ENCODE measurements at places on chromosomes 4 and X.

GRCh38 chr4:10715696-10716095, 31.1 kb upstream of the CLNK start:
- DNase-seq, result no peak

DNA sequence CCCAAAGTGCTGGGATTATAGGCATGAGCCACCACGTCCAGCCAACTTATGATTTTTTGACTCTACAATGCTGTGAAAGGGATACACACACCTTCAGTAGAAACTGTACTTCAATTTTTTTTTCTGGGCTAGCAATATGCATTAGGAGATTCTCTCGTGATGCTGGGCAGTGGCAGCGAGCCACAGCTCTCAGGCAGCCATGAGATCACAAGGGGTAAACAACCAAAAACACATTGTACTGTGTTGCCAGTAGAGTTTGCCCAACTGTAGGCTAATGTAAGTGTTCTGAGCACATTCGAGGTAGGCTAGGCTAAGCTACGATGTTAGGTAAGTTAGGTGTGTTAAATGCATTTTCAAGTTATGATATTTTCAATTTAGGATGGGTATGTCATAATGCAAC, 25.7 kb downstream of the RAB33A start:
- DNase-seq, result no peak

DNA sequence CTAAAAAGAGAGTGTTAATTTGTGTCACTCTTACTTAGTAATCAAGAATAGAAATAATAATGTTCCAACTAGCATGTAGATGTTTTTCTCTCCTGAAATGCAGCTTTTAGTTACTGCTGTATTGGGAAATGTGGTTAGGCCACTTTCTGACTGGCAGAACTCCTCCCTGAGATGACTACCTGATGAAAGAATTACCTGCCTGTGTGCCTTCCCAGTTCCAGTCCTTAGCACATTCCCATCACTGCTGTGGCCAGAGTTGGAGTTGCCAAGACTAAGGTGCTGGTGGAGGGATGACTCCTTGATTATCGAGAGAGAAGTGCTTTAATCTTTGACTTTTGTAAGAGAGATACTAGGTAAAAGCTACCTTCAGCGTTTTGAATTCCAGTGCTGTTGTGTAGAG, 9.5 kb downstream of the GAB1 start:
- no peak for DNase-seq

DNA sequence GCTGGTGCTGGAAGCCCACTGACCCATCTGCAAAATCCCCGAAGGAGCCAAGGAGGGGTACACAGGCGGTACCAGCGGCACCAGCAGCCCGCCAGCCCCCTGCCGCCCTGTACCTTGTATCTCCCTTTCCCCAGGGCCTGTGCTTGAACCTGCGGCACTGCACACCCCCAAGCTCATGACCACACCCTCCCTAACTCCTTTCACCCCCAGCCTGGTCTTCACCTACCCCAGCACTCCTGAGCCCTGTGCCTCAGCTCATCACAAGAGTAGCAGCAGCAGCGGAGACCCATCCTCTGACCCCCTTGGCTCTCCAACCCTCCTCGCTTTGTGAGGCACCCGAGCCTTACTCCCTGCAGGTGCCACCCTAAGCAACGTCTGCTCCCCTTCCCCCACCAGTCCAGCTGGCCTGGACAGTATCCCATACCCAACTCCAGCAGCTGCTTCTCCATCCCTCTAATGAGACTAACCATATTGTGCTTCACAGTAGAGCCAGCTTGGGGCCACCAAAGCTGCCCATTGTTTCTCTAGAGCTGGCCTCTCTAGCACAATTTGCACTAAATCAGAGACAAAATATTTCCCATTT, 94.9 kb downstream of the LARP1B start:
- no peak for DNase-seq

- no peak for DNase-seq
Observed at GRCh38 chrX:129523079-129523911, at the start of gene SMARCA1. Gene SMARCA1 (minus strand): TSS chrX:129523490. CDS start chrX:129523370, 120 bp downstream.

GRCh38 chr4:74414149-74414809, 30.7 kb upstream of the AREG start:
- no peak for DNase-seq

DNA sequence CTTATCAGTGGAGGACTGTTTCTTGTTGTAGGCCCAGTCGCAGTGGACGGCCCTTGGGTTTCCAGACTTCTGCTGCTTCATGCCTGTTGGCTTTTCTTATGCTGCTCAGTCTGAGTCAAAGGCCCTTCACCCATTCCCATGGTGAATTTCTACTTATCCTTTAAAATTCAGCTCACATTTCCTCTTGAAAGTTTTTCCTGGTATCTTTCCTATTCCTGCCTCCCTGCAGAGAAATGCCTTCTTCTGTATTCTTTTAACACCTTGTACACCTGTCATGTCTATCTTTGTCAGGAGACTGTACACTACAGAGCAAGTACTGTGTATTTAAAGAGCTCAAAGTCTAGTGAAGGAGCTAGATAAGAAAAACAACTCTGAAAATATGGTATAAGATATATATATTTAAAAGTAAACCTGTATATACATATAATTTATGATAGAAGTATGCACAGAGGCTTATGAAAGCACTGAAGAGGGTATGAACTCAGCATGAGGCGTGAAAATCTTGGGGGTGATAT, 22.0 kb downstream of the NPNT start:
- no peak for DNase-seq

DNA sequence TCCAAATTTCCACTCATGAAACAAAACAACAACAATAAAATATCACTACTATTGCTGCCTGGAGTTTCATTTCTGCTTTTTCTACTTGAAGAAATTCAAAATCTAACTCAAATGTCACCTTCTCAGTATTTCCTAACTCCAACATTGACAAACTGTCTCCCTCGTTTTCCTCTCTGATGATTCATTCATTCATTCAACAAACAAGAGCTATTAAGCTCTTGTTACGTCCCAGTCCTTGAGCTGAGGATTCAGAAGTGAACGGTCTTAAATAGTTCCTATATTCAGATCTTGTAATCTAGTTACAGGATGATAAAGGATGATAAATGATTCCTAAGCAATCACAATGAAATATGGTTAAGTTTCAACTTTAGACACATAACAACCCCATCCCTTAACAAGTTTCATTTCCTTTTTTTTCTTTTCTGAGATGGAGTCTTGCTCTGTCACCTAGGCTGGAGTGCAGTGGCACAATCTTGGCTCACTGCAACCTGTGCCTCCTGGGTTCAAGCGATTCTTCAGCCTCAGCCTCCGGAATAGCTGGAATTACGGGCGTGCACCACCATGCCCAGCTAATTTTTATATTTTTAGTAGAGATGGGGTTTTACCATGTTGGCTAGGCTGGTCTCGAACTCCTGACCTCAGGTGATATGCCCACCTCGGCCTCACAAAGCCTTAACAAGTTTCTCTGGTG, 1.7 kb downstream of the SLC9B2 start:
- DNase-seq, result no peak

GRCh38 chr4:99207911-99208718, 10.9 kb downstream of the ADH6 start:
- no peak for DNase-seq

- DNase-seq, result no peak
Observed at GRCh38 chr4:74159143-74159709, 1.3 kb downstream of the MTHFD2L start.

- no peak for DNase-seq
Observed at GRCh38 chrX:68831405-68832100, 2.7 kb downstream of the EFNB1 start.

DNA sequence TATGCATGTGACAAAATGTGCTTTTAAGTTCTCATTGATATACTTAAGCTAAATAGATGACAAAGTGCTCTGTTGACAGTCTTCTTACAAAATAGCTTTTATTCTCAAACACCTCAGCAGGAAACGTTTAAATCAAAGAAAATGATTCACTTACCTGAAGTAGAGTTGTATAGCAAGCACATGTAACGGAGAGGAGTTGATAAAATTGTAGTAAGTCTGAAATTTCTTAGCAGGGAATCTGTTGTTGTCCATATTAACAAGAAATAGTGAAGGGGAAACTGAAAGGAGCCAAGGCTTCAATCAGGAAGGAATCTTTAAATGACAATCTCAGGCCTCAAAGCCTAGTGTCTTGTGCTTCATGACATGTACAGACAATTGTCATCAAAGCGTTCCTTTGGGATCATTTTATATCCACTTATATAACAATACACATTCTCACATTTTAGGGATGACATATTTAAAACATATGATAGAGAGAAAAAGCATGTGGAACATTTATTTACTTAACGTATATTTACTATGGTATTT, 2010.2 kb upstream of the IGFBP7 start:
- DNase-seq, result no peak

- DNase-seq, result no peak
Observed at GRCh38 chr4:188266386-188266785, 127.1 kb downstream of the TRIML1 start.

- no peak for DNase-seq
Observed at GRCh38 chr4:123893011-123893981, 496.7 kb downstream of the SPRY1 start.

- DNase-seq, result no peak
Observed at GRCh38 chrX:46793386-46794143, 34.6 kb upstream of the SLC9A7 start.

DNA sequence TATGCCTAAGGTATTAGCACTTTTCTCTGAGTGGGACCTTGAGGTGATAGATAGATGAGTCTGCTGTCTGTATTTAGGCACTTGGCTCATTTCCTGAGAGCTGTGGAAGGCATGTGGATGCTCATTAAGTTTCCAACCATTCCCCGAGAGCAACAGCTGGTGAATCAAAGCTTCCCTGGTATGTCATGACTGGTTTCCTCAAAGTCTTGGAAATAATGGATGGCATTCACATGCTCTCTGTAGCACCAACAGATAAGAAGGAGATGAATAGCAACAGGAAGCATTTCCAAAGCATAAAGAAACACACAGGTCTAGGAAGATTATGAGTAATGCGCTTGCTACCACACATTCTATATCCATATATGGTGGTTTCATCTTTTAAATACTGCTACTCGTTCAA, 118.3 kb upstream of the ETNPPL start:
- DNase-seq, result no peak

DNA sequence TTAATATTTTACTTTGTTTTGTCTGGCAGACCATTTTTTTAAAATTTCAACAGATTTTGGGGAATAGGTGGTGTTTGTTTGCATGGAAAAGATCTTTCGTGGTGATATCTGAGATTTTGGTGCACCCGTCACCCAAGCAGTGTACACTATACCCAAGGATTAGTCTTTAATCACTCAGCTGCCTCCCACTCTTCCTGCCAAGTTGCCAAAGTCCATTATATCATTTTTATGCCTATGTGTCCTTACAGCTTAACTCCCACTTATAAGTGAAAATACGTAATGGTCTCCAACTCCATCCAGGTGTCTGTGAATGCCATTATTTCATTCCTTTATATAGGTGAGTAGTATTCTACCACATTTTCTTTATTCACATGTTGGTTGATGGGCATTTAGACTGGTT, 281.7 kb upstream of the GK2 start:
- DNase-seq, result no peak

DNA sequence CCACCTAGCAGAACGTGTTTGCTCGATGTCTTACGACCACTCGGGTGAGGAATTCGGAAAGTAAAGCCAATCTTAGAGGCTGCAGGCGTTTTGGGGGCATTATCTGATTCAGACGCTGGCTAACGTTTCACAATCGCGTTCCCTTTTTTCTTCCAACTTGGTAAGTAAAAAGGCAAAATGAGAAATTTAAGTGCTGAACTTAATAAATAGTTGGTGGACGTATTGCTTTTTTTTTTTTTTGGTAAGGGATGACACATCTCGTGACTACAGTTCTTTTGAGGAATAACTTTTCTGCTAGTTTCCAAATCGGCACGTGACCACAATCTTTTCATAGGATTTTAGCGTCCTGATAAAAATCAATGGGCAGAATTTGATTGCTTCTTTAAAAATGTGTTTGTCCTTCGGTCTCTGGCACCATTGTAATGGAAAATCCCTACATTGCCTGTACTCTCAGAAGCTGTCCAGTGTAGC, 848 bp downstream of the RAB9A start:
- no peak for DNase-seq

DNA sequence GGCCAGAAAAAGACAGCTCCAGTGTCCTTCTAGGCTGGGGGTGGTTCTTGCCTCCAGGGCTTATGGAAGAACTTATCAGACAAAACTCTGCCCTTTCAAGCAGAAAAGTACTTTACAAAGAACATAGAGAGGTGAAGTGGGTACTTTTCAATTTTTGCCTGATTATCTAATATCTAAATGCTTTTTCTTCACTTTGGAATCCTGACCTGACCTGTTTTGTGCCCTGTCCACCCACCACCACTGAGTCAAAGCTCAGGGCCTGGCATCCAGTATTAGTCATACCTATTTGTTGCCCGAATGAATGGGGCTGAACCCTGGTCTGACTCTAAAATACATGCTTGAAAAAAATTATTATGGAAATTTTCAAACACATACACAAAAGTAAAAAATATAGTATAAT, 37.2 kb downstream of the RTL9 start:
- no peak for DNase-seq

DNA sequence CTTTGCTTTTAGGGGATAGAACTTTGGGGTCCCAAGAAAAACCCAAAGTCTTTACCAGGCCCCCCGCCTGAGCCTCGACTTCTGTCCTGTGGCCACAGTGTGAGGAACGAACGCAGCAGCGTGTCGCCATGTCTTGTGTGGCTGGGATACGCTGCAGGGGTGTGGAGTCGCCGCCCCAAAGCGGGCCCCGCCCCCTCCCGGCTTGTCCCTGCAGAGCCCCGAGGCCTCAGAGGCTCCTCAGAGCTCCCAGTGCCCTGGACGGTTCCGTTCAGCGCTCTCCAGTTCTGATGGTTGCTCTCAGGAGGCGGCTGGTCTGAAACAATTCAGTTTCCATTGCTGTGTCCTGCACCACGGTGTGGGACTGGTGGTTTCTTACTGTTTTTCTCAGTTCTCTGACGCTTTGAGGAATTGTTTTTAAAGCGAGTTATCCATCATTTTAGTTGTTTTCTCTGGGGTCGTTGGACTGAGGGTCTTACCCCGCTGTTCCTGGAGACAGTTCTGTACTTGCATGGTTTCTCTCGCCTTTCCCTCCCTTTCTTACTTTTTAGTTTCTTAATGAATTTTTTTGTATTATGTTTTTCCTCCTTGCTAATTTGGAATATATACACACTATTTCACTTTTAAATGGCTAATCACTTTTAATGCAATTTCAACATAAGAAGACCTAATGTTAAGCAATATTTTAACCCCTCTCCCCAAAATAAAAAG, 1.6 kb upstream of the IDUA start:
- peak; percentile 38 for DNase-seq

GRCh38 chrX:45830343-45830742, 629.7 kb upstream of the DIPK2B start:
- DNase-seq, result no peak

DNA sequence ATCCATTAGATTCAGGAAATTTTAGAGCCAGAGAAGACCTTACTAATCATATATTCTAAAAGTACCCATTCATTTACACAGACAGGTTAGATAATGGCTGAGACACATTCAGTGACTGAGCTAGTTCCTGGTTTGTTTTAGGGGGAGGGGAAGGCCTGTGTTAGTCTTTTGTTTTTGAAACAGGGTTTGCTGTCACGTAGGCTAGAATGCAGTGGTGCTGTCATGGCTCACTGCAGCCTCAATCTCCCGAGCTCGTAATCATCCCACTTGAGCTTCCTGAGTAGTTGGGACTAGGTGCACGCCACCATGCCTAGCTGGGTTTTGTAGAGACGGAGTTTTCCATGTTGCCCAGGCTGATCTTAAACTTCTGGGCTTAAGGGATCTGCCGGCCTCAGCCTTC, 10.1 kb downstream of the RBPJ start:
- DNase-seq, result no peak

Measured in activated naive CD4-positive, alpha-beta T cell (primary cell).